ENCODE measurements at places on chromosomes 1 and 21.

DNA sequence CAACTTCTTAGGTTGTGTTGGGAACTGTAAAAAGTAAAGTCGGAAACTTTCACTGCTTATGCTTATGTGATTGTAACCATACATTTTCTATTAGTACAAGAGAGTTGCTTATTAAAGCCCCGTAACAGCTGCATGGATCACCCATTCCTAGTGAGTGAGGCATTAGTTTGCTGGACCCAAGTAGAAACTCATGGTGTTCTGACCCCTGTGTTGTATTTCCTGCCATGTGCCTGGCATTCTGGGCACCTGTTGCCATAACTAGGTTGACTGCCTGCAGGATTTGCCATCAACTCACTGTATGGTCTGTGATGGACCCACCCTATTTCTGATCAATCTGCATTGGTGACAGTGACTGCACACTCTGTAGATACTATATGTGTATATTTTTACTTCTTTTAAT is 173.0 kb downstream of the PGBD5 start:
- no peak for DNase-seq

GRCh38 chr1:54834007-54834541 is 33.0 kb upstream of the TTC22 start:
- DNase-seq, result no peak

DNA sequence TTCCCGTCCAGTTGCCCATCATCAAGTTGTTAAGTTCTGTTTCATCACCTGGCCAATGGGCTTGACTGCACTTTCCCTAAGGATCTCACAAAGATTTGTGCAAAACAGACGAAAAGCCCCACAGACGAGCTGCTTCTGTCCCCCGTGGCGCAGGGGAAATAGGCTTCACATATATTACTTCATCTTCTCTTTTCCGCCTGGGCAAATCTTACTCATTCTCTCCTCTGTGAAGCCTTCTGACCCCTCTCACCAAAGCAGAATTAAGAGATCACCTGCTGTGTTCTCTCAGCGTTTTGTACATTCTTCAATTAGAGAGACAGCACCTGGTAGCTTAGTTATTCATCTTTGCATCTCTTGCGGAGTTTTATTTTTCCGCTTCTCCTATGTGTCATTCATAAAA is 129.8 kb downstream of the IGSF21 start:
- no peak for DNase-seq

GRCh38 chr1:5809207-5809788 is 182.9 kb downstream of the NPHP4 start:
- DNase-seq, result no peak

DNA sequence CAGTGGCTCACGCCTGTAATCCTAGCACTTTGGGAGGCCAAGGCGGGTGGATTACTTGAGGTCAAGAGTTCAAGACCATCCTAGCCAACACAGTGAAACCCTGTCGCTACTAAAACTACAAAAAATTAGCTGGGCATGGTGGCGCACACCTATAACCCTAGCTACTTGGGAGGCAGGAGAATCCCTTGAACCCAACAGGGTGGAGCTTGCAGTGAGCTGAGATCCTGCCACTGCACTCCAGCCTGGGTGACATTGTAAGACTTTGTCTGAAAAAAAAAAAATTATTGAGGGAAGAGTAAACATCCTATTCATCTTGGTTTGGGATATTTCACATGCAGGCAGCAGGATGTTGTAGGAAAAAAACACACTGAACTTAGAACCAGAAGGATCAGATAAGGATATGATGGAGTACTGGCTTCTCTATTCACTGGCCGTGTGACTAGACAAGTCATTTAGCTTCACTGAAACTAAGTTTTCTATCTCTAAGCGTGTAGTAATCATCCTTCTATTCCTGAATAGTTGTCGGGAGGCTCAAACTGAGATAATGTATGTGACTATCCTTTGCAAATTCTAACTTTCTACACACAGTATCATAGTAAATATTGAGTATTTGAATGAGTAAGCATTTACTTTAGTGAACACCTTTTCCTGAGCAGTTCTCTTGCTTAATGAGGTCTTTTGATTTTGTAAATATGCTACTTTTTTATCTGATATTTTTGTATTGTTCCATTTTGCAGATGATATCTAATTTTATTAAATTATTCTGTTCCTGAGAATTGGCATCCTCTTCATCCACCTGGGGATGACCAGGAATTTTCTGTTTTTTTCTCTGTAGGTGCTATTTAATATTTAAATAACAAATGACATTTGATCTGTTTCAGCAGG is 18.2 kb downstream of the CAP1 start:
- DNase-seq, result no peak

DNA sequence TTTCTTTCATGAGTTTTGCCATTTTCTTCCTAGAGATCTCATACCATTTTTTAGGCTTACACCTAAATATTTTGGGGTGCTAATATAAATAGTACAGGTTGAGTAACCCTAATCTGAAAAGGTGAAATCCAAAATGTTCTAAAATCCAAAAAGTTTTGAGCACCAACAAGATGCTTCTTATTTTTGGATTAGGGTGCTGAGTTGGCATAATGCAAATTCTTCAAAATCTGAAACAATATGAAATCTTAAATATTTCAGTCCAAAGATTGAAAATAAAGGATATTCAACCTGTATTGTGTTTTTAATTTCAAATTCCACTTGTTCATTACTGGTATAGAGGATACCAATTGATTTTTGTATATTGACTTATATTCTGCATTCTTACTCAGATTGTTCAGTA is 51.1 kb upstream of the KCNK2 start:
- DNase-seq, result no peak

DNA sequence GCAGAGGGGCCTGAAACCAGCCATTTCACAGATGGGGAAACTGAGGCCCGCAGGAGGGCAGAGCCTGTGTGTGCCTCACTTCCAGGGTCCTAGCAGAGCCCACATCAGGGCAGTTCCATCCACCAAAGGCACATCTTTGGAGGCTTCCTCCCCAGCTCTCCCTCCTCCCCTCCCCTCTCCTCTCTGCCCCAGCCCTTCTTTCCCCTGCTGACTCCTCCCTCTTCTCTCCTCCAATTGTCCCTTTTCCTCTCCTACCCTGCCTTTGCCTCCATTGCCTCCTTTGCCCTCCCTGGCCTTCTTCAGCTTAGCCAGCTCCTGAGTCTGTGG is 56.6 kb downstream of the TMEM53 start:
- no peak for DNase-seq

DNA sequence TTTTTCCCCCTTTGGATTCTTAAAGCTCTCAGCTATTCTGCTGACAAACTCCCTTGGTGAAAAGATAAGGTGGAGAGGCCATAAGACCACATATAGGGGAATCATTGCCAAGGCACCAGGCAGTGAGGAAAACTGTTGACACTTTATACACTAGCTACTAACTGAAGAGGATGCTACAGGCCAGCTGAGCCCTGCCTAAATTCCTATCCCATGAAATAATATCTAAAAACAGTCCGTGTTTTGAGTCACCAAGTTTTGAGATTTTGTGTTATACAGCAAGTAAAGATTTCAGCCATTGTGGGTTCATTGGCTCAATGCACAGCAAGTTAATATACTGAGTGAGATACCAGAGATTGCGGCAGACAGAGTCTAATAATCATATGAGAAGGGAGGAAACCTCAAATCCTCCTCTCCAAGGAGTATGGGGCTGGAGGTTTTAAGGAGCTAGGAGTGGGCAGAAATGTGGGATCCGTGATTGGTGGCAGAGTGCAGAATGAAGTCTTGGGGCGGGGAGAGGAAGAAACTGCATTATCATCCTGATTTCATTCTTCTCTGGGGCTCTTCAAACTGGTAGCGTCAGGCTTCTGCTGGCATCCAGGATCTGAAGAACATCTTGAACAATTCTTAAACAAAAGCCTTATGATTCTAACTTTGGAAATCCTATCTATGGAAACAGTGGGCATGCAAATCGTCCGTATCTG is 9.2 kb downstream of the CLDN8 start:
- no peak for DNase-seq
